IMR-90 (cell line): ENCODE measurements at places on chromosomes 1 and 21.

DNA sequence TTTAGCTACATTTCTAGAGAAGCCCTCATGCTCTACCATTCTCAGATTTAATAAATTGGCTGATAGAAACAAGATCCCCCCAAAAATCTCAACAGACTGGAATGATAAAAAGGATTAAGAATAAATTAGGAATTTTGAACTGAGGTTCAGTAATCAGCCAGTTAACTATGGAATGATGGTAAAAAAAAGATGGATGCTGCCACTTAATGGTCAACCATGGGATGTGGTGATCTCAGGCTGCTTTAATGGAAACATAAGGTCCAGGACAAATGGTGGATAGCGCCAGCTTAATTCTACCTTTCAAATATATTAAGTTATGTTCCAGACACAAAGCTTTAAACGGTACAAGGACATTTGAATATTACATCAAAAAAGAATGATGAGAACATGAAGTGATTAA, 49.9 kb downstream of the CCN1 start:
- no peak for DNase-seq

- no peak for DNase-seq
Measured at GRCh38 chr1:111209622-111210021, 9.2 kb upstream of the DENND2D start.

DNA sequence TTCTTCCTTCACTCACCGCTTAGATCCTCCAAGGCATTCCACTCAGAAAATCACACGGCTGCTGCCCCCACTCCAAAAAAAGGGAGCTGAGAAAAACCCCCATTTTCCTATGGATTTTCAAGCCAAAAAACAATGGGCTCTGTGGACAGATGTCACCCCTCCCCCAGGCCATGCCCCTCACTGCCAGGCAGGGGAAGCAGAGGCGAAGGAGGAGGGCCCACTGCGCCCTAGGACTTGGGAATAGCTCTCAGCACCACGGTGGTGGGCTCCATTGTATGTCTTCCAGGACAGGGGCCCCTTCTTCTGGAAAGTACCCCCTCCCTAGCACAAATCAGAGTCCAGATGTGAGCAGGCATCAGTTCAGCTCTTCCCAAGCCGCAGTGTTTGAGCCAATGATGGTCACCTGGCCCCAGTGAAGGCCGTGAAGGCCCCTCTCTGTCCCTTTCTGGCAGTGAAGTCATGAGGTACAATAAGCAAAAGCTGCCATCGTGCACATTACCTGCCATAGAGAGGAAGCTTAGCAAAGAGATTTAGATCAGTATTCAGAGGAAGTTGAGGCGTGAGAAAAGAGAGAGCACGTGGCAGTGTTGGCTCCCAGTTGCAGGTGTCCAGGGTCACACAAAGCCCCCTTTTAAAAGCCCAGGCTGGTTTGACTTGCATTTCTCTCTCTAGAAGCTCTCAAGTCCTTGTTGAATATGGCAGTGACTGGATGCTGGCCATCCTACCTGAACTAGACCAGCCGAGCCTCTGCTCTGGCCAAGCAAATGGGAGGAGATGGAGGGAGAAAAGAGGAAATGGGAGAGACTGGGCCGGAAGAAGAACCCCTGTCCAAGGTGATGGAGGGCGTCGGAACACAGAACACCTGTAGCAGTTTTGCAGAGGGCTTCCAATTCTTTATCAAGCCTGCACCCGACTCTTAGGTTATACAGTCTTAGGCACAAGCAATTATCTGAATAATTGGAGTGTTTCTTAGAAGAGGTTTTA, 149.0 kb downstream of the TOMM20 start:
- DNase-seq: no peak

DNA sequence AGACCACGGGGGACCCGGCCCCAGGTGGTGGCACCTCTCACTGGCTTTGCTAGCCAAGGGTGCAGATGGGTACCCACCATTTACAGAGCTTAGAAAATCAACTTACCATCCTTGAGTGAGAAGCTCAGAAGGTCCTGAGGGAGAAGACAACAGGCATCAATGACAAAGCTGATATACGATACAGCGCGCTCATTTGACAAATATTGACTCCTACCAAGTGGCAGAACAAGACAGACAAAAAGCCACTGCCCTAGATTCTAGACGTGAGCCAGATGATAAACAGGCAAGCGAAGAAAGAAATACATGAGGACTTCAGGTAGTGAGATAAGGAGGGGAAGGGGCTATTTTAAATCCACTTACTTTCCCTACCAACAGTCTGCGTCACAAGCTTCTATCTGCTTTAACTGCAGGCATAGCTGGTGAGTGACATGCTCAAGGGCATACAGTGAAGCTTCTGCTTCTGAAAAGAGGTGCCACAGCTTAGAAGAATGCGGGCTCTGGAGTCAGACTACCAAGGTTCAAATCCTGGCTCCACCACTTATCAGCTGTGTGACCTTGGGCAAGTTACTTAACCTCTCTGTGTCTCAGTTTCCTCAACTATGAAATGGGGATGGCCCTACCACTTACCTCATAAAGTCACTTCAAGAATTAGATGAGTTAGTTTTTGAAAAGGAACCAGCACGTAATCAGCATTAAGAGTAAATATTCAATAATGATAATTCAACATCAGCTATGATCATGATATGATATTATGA, 29.1 kb downstream of the TMCO4 start:
- DNase-seq: no peak

- no peak for DNase-seq
Measured at GRCh38 chr1:53653631-53654030, 85.3 kb downstream of the GLIS1 start.

DNA sequence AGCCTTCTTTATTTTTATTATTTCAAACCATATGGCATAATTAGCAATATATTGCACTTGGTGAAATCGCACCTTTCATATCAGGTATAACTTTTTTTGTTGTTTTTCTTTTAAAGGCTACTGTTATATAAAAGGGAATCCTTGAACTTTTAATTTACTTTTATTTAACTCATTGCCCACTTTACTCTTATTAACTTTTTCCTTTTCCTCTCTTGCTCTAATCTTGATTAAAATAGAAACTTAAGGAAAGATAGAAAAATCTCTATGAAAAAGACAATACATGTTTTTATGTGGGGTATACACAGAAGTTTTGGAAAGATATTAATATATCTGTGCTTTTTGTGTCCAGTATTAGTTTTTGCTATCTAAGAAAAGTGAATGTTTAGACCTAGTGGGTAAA, 805.8 kb downstream of the USP25 start:
- no peak for DNase-seq

DNA sequence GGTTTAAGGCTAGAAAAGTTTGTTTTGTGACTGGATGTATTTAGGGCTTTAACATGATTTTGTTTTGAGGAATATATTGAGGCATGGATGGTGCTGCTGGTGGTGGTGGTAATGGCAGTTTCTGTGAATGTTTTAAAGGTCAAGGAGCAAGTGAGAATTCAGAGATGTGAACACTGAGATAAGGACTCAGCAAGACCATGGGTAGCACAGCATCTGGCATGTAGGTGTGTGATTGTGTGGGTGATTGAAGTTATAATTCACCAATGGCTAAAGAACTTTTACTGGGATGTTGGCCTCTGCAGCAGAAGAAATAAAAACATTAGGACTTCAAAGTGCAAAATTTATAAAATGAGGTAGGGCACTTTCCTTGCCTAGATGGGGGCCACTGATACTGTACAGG, 65.9 kb downstream of the MACF1 start:
- DNase-seq: no peak

- DNase-seq: peak; percentile 47
Measured at GRCh38 chr1:231691618-231692259, 65.1 kb downstream of the DISC1 start.

- DNase-seq: no peak
Measured at GRCh38 chr1:47579809-47580208, 142.0 kb downstream of the FOXD2 start.

GRCh38 chr21:23394458-23394857, 2212.8 kb downstream of the MRPL39 start:
- DNase-seq: no peak

DNA sequence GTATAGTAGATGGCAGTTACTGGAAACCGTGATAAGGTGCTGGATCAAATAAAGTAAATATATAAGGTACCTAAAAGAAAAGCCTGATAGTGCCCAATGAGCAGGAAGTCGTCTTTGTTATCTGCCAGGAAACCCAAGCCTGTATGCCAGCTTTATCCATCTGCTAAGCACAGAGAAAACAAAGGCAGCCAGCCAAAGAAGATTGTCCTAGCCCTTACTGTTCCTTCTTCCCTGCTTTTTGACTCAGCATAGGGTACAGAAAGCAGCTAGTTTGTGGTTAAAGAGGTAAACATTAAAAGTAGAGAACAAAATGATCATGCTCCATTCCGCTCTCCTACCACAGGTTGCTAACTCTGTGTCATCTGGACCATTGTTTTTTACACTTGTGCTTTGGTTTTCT, 10.1 kb downstream of the KRTAP22-2 start:
- DNase-seq: no peak

- no peak for DNase-seq
Measured at GRCh38 chr1:199202331-199202730, 563.5 kb downstream of the PTPRC start.

DNA sequence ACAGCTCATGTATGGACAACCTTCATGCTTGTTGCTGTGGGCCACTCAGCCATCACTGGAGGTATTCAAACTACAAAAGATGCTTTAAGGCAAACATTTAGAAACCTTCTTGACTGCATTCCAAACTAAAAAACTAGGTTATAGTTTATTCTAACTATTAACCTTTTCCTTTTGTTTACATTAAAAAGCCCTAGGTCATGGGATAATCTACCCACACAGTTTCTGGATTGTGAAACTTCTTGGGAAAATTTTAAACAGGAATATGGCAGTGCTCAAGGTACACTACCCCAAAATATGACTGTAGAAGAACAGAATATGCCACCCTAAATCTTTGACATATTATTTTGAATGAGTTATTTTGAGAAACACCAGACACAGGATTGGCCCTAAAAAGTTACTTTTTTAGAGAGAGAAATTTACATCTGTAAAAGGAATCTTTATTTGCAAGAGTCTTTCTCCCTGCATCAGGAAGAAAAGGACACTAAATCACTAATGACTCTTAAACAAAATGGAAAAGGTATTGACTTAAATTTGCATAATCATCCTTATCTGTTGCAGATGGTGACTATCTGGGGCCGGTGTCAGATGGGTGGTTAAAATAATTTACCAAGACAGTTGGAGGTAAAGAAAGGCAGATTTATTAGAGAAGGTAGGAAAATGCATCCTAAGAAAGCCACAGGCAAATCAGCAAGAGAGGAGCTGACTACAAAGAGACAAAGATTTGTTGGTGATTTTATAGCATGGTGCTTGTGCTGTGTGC, 25.1 kb upstream of the NUF2 start:
- no peak for DNase-seq

DNA sequence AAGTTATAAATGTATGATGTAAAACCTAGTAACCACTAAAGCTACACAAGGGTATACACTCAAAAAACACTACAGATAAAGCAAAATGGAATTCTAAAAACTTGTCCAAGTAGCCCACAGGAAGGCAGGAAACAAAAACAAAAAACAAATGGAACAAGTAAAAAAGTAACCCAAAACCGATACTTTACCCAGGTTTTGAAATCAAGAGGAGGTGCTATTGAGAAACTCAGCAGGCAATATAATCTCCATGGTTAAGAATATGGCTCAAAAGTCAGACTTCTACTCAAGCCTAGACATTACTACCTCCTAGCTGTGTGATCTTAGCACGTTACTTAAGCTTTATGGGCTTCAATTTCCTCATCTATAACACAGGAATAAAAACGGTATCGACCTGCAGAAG, 13.3 kb downstream of the RBBP5 start:
- DNase-seq: no peak

DNA sequence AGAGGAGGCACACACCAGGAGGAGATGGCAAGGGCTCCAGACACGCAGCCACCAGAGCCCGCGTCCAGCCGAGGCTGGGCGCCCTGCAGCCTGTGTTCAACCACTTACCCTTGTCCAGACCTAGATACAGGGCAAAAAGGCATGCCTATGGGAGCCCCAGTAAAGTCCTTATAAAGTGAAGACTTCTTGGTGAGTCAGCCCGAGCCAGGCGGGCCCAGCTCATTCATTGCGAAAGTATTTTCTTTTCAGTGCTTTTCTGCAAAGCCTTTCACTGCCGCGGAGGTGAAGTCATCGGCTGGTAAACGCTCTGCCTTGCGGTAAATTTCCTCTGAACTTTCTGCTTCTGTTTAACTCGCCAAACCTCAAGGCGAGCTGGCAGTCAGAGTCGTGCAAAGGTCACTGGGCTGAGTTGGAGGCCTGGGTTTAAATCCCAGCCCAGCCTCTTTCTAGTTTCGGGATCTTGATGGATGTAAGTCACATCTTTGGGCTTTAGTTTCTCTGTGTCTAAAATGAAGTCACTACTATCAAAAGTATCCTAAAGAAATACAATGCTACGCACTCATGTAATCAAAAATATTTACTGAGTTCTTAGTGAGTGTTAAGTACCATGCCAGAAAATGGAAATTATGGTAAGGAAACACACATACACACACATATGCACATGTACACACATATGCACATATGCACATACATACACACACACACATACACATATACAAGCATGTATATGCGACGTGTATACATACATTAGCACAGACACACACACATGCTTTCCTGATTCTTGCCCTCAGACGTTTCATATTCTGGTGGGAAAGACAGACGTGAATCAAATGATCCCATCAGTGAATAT, 54.7 kb upstream of the IFFO2 start:
- peak; percentile 97 for DNase-seq

GRCh38 chr1:206590025-206590758, 22.1 kb downstream of the EIF2D start:
- peak; percentile 80 for DNase-seq

- DNase-seq: no peak
Measured at GRCh38 chr1:157678721-157679120, 21.8 kb downstream of the FCRL3 start.

DNA sequence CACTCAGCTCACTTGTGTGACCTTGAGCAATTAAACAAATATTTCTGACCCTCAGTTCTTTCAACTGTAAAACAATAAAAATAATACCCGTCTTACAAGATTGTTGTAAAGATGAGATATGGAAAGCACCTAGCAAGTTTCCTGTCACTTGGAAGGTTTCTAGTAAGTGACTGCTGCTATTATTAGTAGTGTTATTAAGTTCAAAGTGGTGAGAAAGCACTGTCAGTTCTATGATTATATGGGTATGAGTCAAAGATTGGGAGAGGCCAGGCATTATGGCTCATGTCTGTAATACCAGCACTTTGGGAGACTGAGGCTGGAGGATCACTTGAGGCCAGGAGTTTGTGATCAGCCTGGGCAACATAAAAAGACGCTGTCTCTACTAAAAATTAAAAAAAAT, 145.4 kb downstream of the C1orf21 start:
- DNase-seq: no peak
